Stimulated activated CD8-positive, alpha-beta memory T cell treated with anti-CD3 and anti-CD28 coated beads, Interleukin-4, amount 100 ng/mL, for 48 hours (primary cell): ENCODE measurements at places on chromosomes 5 and 9.

DNA sequence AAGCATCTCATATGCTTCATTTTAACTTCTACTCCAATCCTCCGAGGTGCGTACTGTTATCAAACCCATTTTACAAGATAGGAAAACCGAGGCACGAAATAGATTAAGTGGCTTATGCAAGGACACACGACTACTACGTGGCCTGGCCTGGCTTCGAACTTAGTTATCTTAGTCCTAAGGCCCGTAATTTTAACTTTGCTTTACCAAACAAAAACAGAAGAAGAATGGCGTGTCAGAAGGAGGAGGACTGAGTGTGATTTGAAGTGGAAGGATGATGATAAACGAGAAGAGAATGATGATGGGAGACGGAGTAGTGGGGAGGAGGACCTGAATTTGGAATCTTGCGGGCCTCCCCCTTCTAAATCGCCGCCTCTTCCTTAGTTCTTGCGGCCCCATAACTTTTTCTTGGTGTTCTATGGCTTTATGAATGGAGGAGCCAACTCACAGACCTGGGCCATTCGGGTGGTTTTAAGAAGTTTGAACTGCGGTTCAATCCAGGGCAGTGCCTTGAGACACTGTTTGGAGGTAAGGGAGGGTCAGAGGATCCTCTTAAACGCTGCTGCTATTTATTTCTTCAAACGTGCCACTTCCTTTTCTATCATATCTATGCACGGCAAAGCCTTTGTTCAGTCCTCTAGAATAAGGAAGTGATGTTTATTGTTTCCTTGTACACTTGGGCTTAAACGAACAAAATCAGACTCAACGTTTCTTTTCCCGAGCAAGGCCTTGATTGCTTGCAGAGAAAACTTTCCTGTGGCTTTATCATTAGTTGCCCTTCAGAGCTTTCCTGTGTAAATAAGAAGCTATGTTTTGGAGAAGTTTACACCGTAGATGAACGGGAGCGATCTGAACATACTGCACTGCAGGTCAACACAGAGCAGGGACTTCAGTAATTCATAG lies 795 bp downstream of the CNOT8 start:
- no peak for DNase-seq

GRCh38 chr9:135992486-135993408 lies 31.6 kb upstream of the UBAC1 start:
- DNase-seq = peak; percentile 69

DNA sequence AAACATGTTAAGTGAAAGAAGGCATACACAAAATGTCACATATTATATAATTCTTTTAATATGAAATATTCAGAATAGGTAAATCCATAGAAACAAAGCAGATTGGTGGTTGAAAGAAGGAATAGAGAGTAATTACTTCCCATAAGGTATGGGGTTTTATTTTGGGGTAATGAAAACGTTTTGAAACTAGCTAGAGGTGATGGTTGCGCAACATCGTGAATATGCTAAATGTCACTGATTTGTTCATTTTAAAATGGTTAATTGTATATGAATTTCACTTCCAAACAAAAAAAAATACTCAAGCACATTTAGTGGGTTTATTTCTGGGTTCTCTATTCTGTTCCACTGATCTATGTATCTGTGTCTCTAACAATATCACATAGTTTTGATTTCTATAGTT lies 12.0 kb upstream of the FSTL4 start:
- DNase-seq = no peak

- no peak for DNase-seq
These were observed 353.8 kb downstream of the NFIB start for GRCh38 chr9:13960011-13960765.

- DNase-seq = no peak
These were observed 34.7 kb downstream of the LRSAM1 start for GRCh38 chr9:127485995-127486394.

- no peak for DNase-seq
These were observed 94.1 kb upstream of the TRIM32 start for GRCh38 chr9:116592970-116593369.

DNA sequence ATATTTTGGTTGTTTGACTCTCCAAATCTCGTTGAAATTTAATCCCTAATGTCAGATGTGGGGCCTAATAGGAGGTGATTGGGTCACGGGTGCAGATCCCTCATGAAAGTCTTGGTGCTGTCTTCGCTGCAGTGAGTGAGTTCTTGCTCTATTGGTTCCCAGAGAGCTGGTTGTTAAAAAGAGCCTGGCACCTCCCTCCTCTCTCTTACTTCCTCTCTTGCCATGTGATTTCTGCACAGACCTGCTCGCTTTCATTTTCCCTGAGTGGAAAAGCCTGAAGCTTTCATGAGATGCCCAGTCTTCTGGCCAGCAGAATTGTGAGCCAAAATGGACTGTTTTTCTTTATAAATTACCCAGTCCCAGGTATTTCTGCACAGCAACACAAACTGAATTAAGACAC lies 221.6 kb downstream of the MAT2B start:
- no peak for DNase-seq

- no peak for DNase-seq
These were observed 47.9 kb upstream of the FKTN start for GRCh38 chr9:105510024-105510423.

DNA sequence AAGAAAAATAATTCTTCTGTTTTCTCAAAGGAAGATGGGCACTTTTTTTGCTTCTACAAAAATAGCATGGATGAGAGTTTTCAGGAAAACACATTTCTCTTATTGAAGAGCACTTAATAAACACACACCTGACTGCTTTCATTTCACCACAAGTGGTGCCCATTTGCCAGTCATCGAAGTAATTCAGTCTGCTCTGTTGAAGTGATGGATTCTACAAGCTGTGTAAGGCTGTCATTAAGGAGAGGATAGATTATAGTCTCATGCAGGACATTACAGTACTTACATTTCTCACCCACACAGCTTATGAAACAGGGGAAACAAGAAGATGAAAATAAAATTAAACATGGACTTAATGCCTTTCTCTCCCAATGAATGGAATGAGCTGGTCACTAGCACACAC lies 165.2 kb downstream of the NR2F1-AS1 start:
- DNase-seq = no peak

GRCh38 chr9:104028827-104029226 lies 65.3 kb upstream of the SMC2 start:
- DNase-seq = no peak

DNA sequence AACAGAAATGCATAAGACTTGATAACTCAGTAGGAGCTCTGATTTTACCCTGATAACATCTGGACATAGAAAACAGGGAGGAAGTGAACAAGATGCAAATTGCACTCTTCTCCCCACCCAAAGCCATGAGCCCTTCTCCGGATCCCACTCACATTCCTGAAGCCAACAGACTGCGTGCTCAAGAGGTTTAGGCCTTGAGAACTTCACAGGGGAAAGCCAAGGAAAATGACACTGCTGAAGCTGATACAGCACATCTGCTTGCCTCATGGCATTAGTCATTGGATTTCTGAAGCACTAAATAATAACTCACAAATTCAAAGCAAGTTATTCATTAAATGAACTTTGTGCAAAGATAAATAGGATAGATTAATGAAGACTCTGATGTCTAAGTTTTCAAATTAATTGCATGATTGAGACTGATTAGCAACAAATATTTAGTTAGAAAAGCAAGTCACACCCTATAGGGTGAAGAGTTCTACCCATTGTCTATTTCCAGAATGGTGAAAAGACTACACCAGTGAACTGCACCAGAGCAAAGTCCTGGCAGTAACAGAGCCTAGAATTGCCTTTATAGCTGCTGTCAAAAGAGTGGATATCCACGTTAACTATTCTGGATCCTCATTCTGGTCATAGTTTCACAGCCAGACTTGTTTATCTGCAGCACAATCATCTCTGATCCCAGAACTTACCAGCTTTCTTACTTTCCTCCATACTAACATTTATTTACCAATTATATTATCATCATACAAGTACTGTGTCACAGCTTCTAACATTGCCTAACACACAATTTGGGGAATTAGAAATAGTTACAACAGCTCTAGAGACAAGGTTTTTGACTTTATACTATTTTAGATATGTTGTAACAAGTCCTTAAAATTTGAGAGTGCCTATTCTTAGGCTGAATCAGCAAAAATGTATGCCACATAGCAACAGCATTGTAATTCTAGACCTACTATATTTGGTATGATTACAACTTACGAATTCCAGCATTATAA lies 432.1 kb upstream of the RGMB start:
- no peak for DNase-seq
